ENCODE measurements at places on chromosomes 2 and 18.

GRCh38 chr2:179410552-179411356 lies 146.1 kb upstream of the SESTD1 start:
- no peak for DNase-seq

- DNase-seq = no peak
These were observed 103.3 kb downstream of the MDH1 start for GRCh38 chr2:63692002-63692606.

DNA sequence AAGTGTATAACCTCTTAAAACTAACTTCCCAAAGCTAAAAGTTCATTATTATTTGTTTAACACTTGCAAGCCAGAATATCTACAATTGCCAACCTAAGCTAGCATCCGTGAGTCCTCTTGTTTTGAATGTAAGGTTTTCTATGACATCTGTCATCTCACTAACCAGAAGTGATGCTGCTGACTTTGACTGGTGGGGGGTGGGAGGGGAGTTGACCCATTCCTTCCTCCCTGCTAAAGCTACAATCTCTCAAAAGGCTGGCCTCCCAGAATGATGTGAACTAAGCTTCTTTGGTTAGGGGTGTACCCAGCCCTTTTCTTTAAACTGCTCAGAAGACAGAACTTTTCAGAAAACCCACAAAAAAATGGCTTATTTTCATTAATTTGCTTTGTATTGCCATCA lies 280.6 kb downstream of the ZEB2 start:
- no peak for DNase-seq

DNA sequence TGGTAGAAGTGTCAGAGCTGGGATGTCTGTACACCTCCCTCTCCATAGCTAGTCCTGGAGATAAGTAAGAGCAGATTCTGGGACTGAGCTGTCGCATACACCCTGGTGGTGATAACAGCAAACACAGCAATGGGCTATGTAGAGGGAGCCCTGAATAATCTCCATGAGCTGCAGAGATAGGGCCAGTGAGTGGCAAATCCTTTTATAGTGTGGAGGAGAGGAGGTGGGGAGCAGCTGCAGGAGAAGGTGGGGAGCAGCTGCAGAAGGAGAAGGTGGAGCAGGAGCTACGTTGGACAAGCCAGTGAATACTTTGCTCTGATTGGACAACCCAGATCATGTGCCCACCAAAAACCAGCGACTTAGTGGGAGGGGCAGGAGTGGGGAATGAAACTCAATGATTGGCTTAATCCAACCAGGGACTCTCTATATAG lies 85.5 kb downstream of the TMEM247 start:
- no peak for DNase-seq

DNA sequence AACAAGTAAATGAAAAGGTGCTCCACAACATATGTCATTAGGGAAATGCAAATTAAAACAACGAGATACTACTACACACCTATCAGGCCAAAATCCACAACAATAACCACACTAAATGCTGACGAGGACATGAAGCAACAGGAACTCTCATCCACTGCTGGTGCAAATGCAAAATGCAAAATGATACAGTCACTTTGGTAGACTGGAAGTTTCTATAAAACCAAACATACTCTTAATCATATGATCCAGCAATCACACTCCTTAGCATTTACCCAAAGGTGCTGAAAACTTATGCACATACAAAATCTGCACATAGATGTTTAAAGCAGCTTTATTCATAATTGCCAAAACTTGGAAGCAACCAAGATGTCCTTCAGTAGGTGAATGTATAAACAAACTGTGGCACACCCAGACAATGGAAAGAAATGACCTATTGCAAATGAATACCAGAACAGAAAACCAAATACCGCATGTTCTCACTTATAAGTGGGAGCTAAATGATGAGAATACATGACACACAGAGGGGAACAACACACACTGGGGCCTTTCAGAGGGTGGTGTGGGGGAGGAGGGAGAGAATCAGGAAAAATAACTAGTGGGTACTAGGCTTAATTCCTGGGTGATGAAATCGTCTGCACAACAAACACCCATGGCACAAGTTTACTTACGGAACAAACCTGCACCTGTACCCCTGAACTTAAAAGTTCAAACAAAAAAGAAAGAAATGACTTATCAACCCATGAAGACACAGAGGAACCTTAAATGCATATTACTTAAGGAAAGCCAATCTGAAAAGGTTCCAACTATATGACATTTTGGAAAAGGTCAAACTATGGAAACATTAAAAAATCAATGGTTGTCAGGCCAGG lies 80.4 kb downstream of the ASXL2 start:
- DNase-seq = no peak

DNA sequence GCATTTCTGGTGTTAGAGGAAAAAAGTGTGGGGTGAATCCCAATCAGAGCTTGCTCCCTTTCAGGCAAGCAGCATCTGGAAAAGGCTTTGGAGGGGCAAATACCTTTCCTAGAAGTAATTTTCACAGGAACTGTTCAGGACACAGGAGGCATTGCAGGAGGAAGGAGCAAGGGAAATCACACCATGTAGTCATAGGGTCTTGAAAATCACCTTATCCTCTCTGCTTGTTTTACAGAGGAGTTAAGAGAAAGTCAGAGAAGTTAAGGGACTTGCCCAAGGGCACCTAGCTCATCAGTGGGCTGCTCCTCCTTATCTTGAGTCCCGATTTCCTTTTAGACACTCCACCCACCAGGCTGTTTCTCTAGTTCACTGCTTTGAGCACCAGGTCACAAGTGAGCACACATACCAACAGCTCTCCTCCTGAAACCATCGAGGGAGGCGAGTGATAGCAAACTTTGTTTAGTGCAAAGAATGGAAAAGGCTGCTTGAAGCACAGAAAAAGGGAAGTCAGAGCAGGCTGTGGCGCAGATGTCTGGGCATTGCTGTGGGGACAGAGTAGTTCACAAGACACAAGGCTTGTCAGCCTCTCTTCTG lies 89.2 kb upstream of the CXCR4 start:
- no peak for DNase-seq

DNA sequence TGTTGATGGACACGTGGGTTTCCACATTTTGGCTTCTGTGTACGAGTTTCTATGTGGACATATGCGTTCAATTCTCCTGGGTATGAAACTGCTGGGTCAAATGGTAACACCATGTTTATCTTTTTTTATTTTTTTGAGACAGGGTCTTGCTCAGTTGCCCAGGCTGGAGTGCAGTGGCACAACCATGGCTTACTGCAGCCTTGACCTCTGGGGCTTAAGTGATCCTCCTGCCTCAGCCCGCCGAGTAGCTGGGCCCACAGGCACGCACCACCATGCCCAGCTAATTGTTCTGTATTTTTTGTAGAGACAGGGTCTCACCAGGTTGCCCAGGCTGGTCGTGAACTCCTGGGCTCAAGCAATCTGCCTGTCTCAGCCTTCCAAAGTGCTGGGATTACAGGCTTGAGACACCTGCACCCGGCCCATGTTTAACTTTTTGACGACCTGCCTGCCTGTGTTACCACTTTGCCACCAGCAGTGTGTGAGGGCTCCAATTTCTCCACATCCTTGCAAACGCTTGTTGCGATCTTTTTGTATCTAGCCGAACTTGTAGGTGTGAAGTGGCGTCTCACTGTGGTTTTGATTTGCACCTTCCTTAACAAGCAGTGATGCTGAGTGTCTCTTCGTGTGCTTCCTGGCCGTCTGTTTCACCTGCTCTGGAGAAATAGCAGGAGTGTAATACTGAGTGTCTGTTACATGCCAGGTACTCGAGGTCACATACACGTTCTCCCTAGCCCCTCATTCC lies 6.9 kb downstream of the HSBP1L1 start:
- DNase-seq = no peak

DNA sequence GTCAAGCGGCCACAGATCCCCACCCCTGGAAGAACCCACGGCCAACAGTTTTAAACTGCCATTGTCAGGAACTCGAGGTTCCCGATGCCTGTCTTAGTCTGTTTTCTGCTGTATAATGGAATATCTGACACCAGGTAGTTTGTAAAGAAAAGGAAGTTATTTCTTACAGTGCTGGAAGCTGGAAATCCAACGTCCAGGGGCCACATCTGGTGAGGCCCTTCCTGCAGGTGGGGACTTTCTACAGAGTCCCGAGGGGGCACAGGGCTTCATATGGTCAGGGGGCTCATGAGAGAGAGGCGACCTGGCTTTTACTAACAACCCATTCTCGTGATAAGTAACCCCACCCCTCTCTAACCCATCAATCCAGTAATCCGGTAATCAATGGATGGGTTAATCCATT lies 501.6 kb upstream of the MYT1L start:
- no peak for DNase-seq

DNA sequence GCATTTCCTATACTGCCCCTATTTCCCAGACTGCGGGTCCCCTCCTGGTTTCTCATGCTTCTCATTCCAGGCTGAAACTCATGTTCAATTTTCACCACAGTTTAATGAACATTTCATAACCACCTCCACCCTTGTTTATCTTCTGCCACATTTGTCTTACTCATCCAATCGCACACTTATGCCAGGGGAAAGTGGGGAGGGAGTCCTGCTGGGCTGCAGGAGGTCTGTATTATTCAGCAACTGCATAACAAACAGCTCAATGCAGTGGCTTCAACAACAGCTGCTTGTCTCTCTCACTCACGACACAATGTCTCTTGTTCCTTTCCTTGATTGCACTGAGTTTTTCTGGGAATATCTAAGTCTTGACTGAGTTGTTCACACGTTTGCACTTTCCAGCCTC lies 106.0 kb downstream of the ZNF519 start:
- DNase-seq = no peak

DNA sequence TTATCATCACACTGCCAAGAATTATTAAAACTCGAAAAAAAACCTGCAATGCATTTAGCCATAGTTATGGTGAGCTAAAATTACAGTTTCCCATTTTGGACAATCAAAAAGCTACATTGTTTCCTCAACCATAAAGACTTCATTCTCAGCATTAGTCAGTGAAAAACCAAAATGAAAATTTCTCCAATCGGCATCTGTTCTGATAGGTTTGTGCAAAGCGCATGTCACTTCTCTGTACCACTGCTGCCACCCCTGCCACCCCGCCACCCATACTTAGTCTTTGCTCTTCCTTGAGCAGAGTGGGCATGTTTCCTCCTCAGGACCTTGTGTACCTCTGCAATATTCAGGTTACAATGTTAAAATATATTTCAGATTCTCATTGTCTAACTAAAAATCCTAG lies 7.1 kb upstream of the ZBTB14 start:
- DNase-seq = no peak

DNA sequence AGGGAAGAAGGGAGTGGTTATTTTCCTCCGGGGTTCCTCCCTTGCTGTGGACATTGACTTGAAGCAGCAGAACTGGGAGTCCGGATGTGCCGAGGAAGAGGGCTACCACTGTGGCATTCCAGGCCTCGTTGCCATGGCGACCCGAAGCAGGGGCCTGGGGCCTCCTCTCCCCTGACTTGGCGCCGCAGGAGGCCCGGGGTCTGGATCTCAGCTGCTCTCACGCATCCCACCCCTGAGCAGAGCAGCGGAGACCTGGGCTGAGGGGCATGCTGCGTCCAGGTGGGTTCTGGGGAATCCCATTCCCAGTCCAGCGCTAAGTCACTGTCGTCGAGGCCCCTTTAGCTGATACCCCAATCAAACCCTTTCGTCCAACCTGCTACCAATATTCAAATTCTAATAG lies 100.2 kb downstream of the BCL11A start:
- DNase-seq = no peak

DNA sequence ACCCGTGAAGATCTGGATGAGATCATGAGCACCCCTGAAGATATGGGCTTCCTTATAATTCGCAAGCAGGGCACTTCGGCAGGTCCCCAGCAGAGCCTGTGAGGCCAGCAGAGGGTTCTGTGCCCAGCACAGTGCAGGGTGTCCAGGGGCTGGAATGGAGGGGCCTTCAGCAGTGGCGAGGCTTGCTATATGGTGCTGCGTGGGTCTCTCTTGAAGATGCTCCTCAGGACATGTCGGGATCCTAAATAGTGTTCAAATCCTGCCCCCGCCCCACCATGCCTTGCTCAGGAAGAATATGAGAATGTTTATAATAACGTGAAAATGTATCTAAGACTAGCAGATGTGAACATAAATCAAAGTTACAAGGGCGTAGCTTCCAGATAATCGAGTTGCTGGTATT lies 60.3 kb upstream of the RBM44 start:
- no peak for DNase-seq

GRCh38 chr2:224682134-224682533 lies 34.0 kb downstream of the CCDC195 start:
- peak; percentile 51 for DNase-seq

DNA sequence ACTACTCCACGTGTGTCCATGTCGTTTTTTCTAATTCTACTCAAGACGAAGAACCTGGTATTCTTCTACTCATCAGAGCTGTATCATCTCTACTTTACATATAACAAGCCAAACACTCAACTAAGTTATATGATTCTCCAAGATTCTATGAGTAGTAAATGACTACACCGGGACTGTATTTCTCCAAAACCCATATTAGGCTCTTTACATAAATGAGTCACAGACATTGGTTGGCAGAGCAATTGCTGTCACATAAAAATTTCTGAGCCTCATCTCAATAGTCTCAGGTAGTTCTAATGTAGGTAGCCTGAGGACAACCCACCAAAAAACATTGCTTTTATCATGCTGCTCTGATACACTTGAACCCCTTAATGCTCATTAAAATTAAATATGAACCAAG lies 1092.3 kb upstream of the NXPH2 start:
- no peak for DNase-seq

- no peak for DNase-seq
These were observed 634 bp upstream of the DIS3L2 start for GRCh38 chr2:231960810-231961348.

DNA sequence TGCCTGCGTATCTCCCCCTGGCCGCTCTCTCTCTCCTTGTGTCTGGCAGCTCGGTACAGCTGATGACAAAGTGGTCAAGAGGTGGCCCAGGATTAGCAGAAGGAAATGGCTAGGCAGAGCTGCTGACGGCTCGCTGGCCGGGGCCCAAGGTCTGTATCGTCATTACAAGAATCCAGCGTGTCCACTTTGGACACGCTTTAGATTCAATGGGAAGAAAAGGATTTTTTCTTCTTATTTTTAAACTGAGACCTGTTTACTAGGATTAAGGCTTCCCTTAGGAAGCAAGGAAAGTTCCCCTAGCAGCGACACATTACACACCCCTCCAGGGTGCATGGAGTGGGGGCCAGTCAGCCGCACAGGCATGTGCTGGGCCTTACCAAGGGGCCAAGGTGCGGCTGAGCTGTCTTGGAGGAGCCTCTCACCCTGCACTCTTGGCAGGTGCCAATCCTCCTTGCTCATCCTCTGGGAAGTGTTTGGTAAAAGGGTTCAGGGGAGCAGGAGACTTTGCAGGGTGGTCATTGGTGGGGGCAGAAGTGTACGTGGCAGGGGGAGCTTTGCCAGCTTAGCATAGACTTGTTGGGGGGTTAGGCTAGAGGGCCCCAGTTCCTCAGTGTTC lies 76.8 kb downstream of the POLR1A start:
- no peak for DNase-seq

DNA sequence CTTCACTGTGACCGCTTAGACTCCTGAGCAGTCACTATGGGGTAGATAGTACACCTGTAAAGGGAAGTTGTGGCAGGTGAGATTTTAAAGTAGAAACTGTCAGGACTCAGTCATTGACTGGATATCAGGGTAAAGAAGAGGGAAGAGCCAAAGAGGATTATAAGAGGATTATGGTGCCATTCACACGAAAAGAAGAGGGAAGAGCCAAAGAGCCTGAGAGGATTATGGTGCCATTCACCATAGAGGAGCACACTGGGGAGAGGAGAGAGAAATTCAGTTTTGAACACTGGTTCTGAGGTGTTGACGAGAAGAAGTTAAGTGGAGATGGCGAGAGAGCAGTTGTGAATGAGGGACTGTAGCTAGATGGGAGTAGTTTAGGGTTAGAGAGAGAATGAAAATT lies 16.9 kb upstream of the KCNJ13 start:
- DNase-seq = peak; percentile 11
